A549 treated with AZD2906 at 1 μM for 4 hours (cell line): ENCODE measurements at places on chromosomes 3 and 15. TPM values are rescaled to one million over a fixed set of nuclear protein-coding genes. Genes with fewer than 3 reads are reported as not detected.

Gene KCNMB3
- total RNA-seq, result 0.97 to 1.6 TPM (median 1.1 TPM) in 5 replicates

Gene CATSPER2
- total RNA-seq, result 0.24 to 1.2 TPM (median 0.95 TPM) in 5 replicates

Gene PARP15
- not detected in 5 replicates for total RNA-seq

Gene LRRC49
- 4.0 to 5.7 TPM (median 4.2 TPM) in 5 replicates for total RNA-seq

Gene SI
- total RNA-seq, result not detected in 5 replicates

Gene RCN2
- 56.8 to 69.1 TPM (median 64.1 TPM) in 5 replicates for total RNA-seq

Gene ITPKA
- total RNA-seq, result 6.5 to 12.4 TPM (median 10.2 TPM) in 5 replicates

Gene AGBL1
- not detected in 5 replicates for total RNA-seq

Gene DUOXA2
- not detected in 5 replicates for total RNA-seq

Gene CAMKV
- total RNA-seq, result 0.17 to 0.30 TPM (median 0.23 TPM) in 5 replicates

Gene PPARG
- total RNA-seq, result 36.7 to 41.7 TPM (median 39.5 TPM) in 5 replicates

Gene DYNLT2B
- total RNA-seq, result 24.0 to 25.1 TPM (median 24.7 TPM) in 5 replicates

Gene MASP1
- total RNA-seq, result 0.11 to 0.27 TPM (median 0.17 TPM) in 3 of 5 replicates, not detected in the others

Gene MYO5C
- total RNA-seq, result 4.8 to 6.6 TPM (median 5.9 TPM) in 5 replicates

Gene SLC28A2
- 0.03 to 0.05 TPM in 2 of 5 replicates, not detected in the others for total RNA-seq

Gene ANKUB1
- not detected in 5 replicates for total RNA-seq

Gene LSAMP
- 0.03 to 0.11 TPM (median 0.06 TPM) in 5 replicates for total RNA-seq

Gene TRNT1
- 24.3 to 31.4 TPM (median 27.3 TPM) in 5 replicates for total RNA-seq

Gene ARHGEF26
- total RNA-seq, result 10.0 to 11.9 TPM (median 10.7 TPM) in 5 replicates

Gene BCHE
- 0.63 to 1.1 TPM (median 0.85 TPM) in 5 replicates for total RNA-seq

Gene ZPLD1
- 0.02 to 0.06 TPM (median 0.03 TPM) in 4 of 5 replicates, not detected in the other for total RNA-seq

Gene GPR156
- 0.30 to 0.39 TPM (median 0.33 TPM) in 5 replicates for total RNA-seq

Gene PROK2
- not detected in 5 replicates for total RNA-seq
